ENCODE measurements at places on chromosomes 3 and 15. TPM values are rescaled to one million over a fixed set of nuclear protein-coding genes. Genes with fewer than 3 reads are reported as not detected.

- no peak for DNase-seq
Observed at GRCh38 chr3:11424277-11424676, 152.1 kb downstream of the ATG7 start.

DNA sequence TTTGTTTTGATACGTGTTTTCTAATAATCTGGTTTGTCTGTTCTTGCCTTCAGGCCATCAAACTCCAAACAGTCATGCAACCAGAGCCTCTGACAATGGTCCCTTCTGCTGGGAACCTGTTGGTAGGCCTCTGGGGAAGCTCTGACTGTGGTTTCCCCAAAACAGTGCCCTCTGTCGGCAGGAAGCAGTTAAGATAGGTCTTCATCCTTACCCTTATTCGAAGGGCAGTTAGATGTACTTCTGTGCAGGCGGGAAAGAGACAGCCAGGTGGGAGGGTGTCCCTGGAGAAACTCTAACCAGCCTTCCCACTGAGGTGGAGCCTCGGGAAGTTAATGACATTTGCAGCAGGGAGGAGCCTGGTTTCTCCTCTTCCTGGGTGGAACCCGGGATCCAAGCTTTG, 81.6 kb upstream of the CHMP2B start:
- no peak for DNase-seq

- no peak for DNase-seq
Observed at GRCh38 chr15:32877252-32878019, 159.6 kb downstream of the GREM1 start.

GRCh38 chr3:152394246-152394645, 125.5 kb downstream of the MBNL1 start:
- DNase-seq: no peak

Gene ZBBX
- total RNA-seq: not detected

Gene RETNLB
- not detected for total RNA-seq

Gene LPCAT4
- 10.7 TPM for total RNA-seq

Gene FBXW12
- total RNA-seq: 0.32 TPM

Gene CACNA2D3
- total RNA-seq: 3.4 TPM
